Astrocyte (in vitro differentiated cells and primary cell): ENCODE measurements at places on chromosomes 12 and 14. TPM values are rescaled to one million over a fixed set of nuclear protein-coding genes. Genes with fewer than 3 reads are reported as not detected.

DNA sequence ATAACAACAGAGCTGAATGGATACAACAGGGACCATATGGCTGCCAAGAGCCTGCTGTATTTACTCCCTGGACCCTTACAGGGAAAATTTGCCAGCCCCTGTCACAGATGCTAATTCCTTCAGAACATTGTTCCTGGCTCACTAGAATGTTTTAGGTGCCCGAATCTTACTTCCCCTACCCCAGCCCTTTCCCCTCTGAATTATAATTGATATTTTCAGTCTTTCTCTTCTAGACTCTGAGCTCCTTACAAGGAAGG, 235.3 kb downstream of the KSR2 start:
- no peaks in the 10 kb centered on the region for H3K4me1 ChIP-seq
- no peak for DNase-seq
- no peak overlapping the region for H3K4me3 ChIP-seq
- no peak overlapping the region for H3K27ac ChIP-seq
- no peaks in the 10 kb centered on the region for H3K36me3 ChIP-seq
- H3K27me3 ChIP-seq = no peaks in the 10 kb centered on the region

DNA sequence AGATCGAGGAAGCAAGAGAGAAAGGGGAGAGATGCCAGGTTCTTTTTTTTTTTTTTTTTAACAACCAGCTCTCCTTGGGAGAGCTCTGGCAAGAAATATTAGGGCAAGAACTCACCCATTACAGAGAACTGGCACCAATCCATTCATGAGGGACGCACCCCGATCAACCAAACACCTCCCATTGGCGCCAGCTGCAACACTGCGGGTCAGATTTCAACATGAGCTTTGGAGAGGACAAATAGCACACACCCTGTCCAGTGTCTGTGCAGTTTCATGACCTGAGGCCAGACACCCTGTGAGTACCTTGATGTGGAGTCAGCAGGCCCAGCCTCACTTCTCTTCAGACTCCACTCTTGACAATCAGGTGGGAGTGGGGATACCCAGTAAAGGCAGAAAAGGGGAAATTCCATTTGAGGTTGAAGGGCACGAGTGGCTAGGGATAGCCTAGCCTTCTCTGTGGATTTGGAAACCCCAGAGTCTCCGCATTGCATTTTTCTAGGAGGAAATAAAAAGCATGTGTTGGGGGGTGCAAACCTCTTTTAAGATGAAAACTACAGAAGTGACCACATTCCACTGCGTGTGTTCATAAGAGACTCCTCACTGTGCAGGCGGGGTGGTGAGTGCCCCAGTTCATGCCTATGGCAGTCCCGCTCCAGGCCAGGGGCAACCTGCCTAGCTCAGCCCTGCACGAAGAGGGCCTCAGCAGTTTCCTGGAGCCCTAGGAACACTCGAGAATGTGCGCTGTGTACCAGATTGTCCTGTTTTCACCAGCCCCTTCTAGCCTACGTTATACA, 42.4 kb upstream of the GPATCH2L start:
- H3K4me3 ChIP-seq = no peak overlapping the region
- no peaks in the 10 kb centered on the region for H3K36me3 ChIP-seq
- no peaks in the 10 kb centered on the region for H3K4me1 ChIP-seq
- no peak overlapping the region for H3K27ac ChIP-seq

AQP5 gene
- not detected in 2 replicates for total RNA-seq

DNA sequence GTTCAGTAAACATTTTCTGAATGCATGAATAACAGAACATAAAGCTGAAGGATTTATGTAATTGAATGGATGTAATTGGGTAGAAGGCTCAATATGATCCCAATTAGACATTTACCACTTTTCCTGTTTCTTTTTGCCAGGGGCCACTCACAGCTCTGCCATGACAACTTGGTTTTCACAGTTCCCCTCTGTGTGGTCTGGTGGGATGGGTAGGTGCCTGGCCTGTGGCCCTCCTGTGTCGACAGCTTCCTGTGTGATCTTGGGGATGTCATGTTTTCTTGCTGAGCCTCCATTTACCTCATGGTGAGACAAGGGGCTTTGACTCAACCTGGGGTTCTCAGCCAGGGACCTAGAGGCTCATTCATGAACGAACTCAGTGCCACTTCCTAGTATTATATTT, 12.6 kb upstream of the SERPINA10 start:
- H3K27me3 ChIP-seq = no peaks in the 10 kb centered on the region
- no peak for DNase-seq
- H3K36me3 ChIP-seq = no peaks in the 10 kb centered on the region
- no peaks in the 10 kb centered on the region for H3K4me1 ChIP-seq

MGST1 gene
- 73.5 and 104 TPM in 2 replicates for total RNA-seq

ABCB9 gene
- 11.6 and 12.9 TPM in 2 replicates for total RNA-seq

OAS1 gene
- 132 and 149 TPM in 2 replicates for total RNA-seq
